ENCODE measurements at places on chromosomes 2 and 18.
A peak's percentile ranks its signal among the peaks of the same experiment; 100 is the strongest.

DNA sequence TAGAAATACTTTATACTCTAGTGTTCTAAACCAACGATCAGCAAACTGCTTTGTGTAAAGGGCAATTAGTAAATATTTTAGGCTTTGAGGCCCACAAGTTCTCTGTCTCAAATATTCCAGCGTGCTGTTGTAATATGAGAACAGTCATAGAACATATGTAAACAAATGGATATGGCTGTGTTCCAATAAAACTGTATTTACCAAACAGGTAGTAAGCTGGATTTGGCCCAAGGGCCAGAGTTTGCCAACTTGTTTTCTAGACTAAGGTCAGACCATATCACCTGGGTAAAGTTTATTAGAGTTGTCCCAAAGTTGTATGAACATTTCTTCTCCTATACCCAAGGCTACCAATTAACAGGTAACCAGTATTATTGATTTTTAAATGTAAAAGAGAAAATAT lies 303.2 kb upstream of the MC4R start:
- DNase-seq: peak; percentile 7

- no peak for DNase-seq
Measured at GRCh38 chr2:171923206-171923605, 945 bp downstream of the HAT1 start.

DNA sequence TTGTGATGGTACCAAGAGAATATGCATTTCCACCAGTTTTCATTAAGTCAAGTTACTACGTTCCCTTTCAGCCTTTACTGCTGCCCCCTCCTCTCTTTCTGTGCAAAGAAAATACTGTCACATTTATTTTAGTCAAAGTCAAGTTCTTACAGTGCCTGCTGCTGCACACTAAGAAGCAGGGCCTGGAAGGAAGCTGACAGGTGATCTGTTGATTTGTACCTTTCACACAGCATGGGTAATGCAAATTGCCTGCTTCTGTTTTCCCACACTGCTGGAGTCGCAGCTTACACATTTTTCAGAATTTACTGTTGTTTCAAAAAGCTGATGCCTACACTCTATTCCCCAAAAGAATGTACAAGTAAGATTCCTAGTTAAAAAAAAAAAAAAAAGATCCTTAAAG lies 48.7 kb upstream of the CD226 start:
- no peak for DNase-seq

GRCh38 chr2:69704446-69704845 lies 37.5 kb upstream of the ANXA4 start:
- DNase-seq: no peak

DNA sequence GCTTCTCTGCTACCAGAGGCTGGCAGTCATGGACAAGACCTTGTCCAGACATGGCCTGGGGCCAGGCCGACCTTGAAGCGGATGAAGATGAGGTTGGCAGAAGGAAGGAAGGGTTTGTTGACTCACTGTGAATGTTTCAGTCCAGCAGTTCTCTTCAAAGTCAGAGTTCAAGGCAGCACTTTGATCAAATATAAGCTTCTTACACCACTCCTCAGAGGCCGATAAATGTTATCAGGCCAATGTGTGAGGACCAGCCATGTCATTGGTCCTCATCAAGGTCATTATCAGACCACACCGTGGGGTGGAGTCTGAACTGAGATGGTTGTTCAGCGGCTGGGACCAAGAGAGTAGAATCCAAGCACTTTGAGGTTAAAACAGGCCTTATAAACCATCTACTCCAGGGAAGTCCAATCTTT lies 35.5 kb downstream of the QPCT start:
- DNase-seq: no peak

GRCh38 chr2:117745537-117745936 lies 69.0 kb upstream of the DDX18 start:
- no peak for DNase-seq

GRCh38 chr2:54409752-54410151 lies 46.4 kb upstream of the SPTBN1 start:
- no peak for DNase-seq

DNA sequence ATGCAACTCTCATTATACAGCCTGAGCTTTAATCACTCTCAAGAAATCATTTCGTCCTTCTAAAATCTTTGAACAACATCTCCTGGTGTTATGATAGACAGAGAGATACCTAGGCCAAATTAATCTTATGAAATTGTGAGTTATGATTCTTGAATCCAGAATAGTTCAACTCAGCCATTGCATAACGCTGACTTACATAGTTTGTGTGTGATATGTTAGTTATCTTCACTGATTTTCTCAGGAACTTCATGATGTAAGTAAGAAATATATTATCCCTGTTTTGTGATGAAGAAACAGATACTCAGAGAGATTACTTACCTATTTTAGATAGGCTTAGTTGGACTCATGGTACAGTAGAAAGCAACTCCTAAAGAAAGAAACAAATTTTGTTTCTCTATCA lies 684.4 kb downstream of the ZEB2 start:
- DNase-seq: no peak

- no peak for DNase-seq
Measured at GRCh38 chr2:191912764-191913163, 65.9 kb upstream of the CAVIN2 start.

GRCh38 chr18:12305930-12306629 lies 2.0 kb upstream of the TUBB6 start:
- DNase-seq: no peak

DNA sequence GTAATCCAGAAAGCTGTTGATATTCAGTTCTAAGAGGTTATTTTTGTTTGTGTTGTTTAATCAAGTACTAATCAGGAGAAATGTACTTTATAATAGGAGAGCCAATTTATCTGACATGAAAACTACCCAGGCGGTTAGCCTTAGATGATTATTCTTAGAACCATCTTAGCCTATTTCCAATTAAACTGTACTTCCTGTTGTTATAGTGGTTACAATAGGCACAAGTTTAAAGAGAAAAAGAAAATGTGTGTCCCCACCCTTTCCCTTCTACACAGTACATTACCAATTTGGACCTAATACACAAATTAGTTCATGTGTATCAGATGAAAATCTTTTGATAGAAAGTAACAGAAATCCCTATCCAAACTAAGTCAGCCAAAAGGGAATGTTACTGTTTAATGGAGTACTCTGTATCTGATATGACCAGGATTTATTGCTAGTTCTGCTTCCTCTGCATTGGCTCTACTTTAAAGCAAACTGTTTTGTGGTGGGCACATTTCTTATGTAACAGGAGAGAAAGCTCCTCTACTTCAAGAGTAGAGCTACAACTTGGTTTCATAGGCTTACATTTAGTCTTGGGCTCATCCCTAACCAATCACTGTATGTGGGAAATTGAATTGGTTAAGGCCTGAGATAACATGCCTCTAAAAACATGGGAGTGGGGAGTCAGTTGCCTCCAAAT lies 217.9 kb downstream of the UBE2E3 start:
- DNase-seq: no peak

- DNase-seq: no peak
Measured at GRCh38 chr2:240201866-240202265, 61.4 kb upstream of the OTOS start.

- DNase-seq: no peak
Measured at GRCh38 chr2:208062113-208062512, 36.8 kb upstream of the PLEKHM3 start.

GRCh38 chr2:102033750-102034682 lies 42.3 kb downstream of the IL1R2 start:
- no peak for DNase-seq

DNA sequence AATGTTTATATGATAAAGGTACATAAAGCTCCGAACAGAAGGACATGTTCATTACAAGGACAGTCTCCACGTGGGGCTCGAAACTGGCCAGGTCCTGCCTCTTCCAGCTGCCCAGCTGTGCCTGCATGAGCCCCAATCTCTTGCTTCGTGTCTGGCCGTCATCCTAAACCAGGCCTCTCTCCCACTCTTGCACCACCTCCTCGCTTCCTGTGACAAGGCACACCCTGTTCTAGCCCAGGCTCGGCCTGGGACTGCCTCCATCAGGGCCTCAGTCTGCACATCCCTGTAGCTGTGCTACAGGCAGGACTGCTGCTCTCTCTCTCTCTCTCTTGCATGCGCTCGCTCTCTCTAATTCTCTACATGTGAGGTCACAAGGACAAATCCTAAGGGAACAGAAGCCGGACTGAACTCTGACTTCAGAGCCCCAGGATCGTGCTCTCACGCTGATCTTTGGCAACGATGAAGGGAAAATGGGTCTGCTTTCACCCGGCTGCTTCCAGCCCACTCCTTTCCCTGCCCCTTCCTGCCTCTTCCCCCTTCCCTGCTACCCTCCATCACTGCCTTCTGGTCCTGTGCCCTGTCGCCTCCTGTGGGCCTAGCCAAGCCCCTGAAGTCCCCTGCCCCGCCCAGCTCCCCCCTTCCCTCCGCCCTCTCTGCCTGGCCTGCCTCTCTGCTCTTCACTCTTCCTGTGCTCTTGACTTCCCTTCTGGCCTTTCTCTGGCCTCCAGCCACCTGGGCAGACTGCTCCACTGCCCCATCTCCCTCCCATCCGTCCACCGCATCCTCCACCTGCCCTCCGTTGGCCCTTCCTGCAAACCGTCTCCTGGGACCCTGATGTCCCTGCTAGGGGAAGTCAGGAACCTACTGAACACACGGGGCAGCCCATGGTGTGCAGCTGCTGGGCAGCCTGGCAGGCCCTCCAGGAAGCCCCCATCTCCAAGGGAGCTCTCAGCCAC lies 7.8 kb upstream of the GPR55 start:
- no peak for DNase-seq

GRCh38 chr2:237208373-237209260 lies 122.9 kb downstream of the COPS8 start:
- DNase-seq: no peak

DNA sequence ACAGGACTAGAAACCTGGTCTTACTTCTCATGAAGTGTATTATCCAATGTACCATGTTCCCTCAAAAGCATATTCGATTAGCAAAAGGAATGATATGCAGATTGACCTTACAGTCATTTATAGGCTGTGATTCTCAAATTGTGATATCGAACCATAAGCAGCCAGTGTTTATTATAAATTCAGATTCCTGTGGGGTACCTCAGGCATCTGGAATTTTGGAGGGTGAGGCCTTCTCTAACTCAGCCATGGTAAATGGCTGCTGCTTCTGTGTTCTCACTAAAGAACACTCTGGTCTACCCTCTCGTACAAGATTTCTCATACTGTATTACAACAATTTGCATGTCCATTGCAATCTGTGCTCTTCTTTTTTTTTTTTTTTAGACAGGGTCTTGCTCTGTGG lies 84.5 kb downstream of the PRPF40A start:
- no peak for DNase-seq
